ENCODE measurements at places on chromosomes 1 and 21.

GRCh38 chr1:186179231-186179630 is 195.8 kb downstream of the TPR start:
- DNase-seq, result no peak

GRCh38 chr1:77832901-77833300 is 53.5 kb downstream of the MIGA1 start:
- no peak for DNase-seq

GRCh38 chr1:13754510-13755103 is 54.6 kb downstream of the PRDM2 start:
- DNase-seq, result no peak

DNA sequence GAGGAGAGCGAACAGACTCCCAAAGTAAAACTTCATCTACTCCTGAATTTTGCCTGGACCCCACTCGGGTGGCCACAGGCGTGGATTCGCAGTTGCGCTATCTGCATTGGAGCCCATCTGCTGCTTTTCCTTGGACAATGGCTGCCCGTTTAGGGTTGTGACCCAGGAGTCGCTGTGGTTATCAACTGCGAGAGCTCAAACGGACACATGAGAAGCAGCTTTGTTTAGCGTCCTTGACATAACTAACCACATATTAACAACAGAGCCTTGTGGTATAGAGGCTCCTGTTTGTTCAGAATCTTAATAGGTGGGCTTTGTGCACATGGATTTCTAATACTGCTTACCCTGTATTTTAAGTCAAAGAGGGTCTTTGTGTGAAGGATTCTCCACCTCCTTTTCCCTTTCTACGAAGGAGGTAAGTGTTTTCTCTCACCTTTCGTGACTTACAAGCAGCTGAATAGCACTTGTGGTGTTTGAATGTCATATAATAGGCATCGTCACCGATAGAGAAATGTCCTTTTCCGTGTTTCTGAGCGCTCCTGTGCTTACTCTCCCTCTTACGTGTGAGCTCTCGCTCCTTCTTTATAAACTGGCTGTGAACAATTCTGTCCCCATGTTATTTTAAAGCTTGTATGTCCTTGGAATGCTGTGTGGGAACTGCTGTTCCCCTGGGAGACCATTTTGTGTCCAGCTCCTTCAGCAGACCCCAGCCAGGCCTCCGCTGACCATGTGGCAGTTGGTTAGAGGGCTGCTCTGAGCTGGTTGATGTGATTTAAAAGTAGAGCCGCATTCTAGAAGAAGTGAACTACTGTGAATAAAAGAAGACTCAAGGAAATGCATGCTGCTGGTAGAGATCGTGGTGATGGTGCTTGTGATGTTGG is 441.4 kb downstream of the RPS6KC1 start:
- no peak for DNase-seq

GRCh38 chr1:78490861-78491450 is at the start of gene PTGFR:
Gene PTGFR, plus strand, starts transcription at chr1:78490974. Its CDS starts 1,770 bp downstream, at chr1:78492744.
- peak; percentile 16 for DNase-seq

DNA sequence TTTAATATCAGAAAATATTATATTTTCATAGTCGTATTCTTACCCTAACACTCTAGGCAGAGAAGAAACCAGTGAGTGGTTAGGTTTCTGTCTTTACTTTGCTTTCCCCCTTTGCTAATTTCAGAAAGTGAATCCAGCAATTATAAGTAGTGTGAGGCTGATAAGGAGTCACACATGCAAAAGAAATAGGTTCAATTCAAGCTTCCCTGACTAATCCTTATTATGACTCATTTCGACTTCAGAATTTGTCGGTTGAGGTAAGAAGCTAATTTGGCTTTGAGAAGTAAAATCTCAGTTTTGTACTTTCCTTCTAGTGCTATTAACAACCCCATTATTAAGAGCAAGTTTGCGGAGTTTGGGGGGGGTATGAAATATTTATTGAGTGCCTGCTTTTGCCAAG is 22.4 kb downstream of the ESRRG start:
- no peak for DNase-seq

GRCh38 chr1:56591909-56592308 is 12.5 kb upstream of the PLPP3 start:
- DNase-seq, result no peak

- DNase-seq, result no peak
Observed at GRCh38 chr1:96365076-96365475, 356.5 kb upstream of the PTBP2 start.

- no peak for DNase-seq
Observed at GRCh38 chr1:152111515-152111968, 3.7 kb downstream of the TCHH start.

DNA sequence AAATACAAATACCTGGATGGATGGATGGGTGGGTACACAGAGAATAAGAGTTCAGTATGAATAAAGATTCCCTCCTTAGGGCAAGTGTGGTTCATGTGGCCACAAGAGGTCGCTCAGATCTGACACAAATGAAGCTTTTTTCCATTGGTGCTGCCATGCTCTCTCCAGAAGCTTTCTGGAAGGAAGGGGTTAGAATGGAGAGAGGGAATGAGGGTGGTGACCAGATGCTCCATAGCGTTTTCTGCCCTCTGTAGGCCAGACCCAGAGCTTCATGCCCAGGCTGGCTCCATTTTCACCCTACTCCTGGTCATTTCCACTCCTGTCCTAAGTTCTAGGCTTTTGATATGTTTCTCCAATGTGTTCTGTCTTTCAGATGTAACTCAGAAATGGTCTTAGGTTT is 3.3 kb upstream of the FCRL6 start:
- no peak for DNase-seq

- DNase-seq, result no peak
Observed at GRCh38 chr21:32329331-32329730, 30.7 kb downstream of the MRAP start.

- DNase-seq, result no peak
Observed at GRCh38 chr21:35414507-35415139, 365.5 kb upstream of the RUNX1 start.

DNA sequence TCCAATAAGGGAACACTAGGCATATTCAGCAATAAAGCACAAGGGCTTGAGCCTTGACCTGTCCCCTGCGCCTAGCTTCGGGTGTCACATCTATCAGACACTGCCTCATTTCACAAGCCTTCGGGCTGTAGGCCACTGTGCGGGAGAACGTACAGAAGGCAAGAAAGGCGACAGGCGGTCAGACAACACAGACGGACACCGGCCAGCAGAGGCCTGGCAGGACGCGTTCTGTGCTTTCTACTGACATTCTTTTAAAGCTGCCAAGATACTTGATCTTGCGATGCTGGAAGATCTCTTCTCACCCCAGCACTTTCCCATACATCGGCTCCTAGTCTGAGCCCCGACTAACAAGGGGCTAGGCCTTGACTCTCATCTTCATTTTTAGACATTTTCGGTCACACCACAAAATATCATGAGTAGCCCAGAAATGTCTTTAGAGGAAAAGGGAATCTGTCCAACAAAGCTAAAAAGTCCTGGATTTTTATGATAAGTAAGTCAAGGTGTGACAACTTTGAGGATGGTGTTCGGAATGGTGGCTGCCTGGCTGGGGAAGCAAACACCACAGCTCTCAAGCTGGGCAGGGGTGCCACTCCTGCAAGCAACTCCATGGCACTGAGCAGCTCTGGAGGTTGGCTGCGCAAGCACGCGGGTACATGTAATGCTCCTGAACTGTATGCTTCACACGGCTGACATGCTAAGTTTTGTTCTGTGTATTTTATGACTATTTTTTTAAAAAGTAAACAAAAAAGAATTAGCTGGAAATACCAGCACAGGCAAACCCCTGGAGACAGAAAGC is 18.7 kb downstream of the RIPK4 start:
- no peak for DNase-seq

- no peak for DNase-seq
Observed at GRCh38 chr1:117037802-117038201, 22.3 kb upstream of the TTF2 start.

GRCh38 chr1:246417152-246417812 is 89.8 kb downstream of the SMYD3 start:
- DNase-seq, result no peak

- no peak for DNase-seq
Observed at GRCh38 chr21:35900539-35900938, 159.8 kb downstream of the SETD4 start.

GRCh38 chr1:155003227-155003765 is 694 bp downstream of the ZBTB7B start:
- no peak for DNase-seq

GRCh38 chr21:28834335-28835238 is 158.1 kb downstream of the LTN1 start:
- DNase-seq, result no peak

GRCh38 chr1:159206110-159206509 is 1.4 kb downstream of the ACKR1 start:
- DNase-seq, result no peak

DNA sequence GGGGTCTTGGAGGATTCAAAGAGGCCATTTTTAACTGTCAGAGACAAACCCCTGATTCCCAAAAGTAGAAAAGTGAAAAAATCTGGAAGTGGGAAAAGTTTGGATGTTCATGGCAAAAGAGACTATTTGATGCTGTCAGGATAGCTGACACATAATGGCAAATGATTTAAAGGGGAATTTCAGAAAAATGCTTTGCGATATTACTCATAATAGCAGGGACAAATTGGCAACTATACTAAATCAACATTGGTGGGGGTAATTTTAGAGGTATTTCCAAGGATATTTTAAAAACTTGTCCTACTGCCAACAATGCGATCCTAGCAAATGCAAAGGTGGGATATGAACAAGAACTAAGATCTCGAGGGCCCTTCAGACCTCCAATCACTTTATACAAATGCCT is 5.3 kb upstream of the GSTM4 start:
- no peak for DNase-seq

DNA sequence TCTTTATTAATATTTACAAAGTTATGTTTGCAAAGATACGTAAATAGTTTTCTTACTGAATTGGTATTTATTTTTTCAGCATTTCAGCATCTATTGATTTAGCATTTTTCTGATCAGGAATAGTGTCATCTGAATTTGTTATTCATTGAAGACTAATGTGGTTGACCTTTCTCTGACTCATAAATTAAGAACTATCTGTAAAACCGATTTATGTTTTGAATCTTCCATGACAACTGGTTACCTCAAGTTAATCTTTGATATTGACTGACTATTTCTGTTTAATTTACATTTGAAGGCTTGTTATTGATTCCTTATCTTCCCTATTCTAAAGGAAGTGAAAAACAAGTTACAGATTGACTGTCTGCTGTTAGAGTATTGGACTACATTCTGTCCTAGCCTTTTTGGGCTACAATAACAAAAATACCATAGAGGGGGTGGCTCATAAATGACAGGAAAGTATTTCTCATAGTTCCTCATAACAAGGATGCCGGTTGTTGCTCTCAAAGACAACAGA is 1131.4 kb downstream of the PLA2G4A start:
- no peak for DNase-seq

- no peak for DNase-seq
Observed at GRCh38 chr1:39488012-39488545, 3.4 kb upstream of the BMP8A start.

DNA sequence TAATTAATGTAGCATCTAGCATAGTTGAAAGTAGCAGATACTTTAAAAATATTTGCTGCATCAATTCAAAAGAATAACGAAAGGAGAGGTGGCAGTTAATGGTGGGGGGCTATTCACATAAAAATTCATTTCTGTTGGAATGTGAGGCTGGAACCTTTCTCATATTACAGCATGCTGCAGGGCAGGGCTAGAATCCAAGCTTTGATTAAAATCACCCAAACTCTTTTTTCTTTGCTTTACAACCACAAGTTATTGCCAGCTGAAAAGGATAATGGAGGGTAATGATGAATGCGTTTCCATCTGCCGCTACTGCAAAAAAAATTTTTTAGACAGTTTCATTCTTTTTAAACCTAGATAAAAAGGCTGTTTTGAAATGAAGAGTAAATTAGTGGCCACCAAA is 9.8 kb downstream of the DISP1 start:
- DNase-seq, result no peak

DNA sequence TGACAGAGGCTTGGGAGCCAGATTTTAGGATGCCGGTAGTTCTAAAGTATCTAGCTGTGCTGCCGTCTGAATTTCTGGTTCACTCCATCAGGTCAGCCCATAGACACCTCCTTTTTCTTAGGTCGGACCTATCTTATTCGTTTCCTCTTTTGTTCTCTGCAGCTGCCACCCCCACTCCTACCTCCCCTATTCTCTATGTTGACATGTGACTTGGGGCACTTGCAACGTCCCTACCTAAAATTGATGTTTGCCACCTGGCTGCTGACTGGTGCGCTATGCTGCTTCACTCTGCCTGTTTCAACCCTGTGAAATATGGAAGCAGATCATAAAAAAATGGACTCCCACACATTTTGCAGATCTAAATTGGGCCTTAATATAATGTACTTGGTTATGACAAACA is 55.3 kb downstream of the PBX1 start:
- no peak for DNase-seq

GRCh38 chr1:150955280-150955679 is 19.4 kb downstream of the CERS2 start:
- no peak for DNase-seq

- no peak for DNase-seq
Observed at GRCh38 chr1:56867491-56867890, 12.9 kb downstream of the C8A start.

- no peak for DNase-seq
Observed at GRCh38 chr1:111204201-111204982, 3.9 kb upstream of the DENND2D start.

- no peak for DNase-seq
Observed at GRCh38 chr1:12609469-12610003, 8.5 kb downstream of the DHRS3 start.

GRCh38 chr1:6651909-6652308 is 27.2 kb downstream of the THAP3 start:
- DNase-seq, result no peak

- no peak for DNase-seq
Observed at GRCh38 chr1:222347627-222348026, 200.3 kb downstream of the HHIPL2 start.
